ENCODE measurements at places on chromosomes 4 and X. TPM values are rescaled to one million over a fixed set of nuclear protein-coding genes. Genes with fewer than 3 reads are reported as not detected.

- no peak for DNase-seq
These were observed 167.9 kb upstream of the GLRA2 start for GRCh38 chrX:14361435-14361834.

DNA sequence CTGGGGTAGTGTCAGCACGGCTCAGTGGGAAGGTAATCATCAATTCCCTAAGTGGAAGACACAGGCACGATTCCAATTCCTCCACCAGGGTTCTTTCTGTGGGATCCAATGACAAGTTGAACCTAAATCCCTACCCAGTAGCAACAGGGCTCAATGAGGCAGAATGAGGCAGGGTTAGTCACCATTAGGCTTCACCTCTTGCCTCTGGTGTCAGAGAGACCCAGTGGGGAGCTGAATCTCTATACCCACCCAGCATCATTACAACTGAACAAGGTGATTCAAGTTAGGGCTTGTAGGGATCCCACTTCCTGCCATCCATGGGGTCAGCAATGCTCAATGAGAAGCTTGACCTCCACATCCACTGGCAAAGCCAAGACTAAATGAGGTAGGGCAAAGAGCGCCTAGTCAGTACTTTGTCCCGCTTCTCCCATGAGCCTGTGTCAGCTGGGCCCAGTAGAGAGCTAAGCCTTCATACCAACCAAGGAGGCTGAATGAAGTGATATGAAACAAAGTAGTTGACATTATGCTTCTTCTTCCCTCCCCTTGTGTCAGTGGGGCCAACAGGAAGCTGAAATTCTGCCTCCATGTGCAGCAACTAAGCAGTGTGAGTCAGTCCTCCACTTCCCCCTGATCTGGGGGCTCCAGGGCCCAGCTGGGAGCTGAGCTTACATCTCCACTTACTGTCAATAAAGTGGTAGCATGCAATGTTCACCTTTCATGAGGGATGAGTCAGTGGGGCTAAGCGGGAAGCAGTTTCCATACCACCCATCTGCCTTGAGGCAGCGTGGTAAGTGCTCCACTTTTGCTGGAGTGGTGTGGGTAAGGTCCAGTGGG, 36.4 kb upstream of the RBM41 start:
- DNase-seq: no peak

DNA sequence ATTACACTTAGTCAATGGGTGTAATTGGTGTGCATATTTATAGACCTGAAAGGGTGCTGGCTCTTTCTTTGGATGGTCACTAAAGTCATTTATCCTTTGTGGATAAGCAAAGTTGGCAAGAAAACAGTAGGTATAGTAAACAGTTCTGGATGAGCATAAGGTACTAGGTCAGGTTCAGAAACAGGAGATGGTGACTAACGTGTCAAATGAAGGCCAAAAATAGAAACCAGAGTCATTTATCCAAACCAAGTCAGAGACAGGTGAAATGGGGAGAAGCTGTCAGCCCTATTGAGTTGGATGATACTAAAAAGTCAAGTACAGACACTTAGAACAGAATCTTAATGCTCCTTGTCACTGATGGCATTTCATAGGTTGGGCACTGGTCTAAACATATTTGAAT, 313.1 kb downstream of the KLHL13 start:
- no peak for DNase-seq

USP26 gene
- total RNA-seq: not detected

LONRF3 gene
- total RNA-seq: 0.30 TPM

EFHC2 gene
- 1.2 TPM for total RNA-seq
